ENCODE measurements at places on chromosomes 3 and 15. TPM values are rescaled to one million over a fixed set of nuclear protein-coding genes. Genes with fewer than 3 reads are reported as not detected.

- no peaks in the 10 kb centered on the region for H3K4me1 ChIP-seq
- H3K27me3 ChIP-seq: peaks cover 5% of the 10 kb centered on the region
- no peaks in the 10 kb centered on the region for H3K36me3 ChIP-seq
- no peak overlapping the region for H3K27ac ChIP-seq
These were observed 133.0 kb upstream of the SNTN start for GRCh38 chr3:63519426-63519825.

DNA sequence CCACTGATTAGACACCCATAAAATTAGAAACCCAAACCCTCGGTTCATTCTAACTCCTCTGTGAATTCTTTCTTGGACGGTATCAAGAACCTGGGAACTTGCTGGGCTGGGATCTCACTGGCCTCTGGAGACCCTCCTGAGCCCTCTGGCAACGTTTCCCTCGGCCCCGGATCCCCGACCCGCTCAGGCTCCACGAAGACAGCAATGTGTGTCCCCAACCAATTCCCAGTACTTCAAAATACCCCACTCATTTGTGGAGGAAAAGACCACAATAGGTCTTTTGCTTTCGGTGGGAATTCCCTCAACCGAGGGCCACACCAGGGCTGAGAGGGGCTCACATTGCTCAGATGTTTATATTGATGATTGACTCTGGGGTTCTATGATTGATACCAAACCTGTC, 117.9 kb upstream of the PRR20G start:
- peaks cover 20% of the 10 kb centered on the region for H3K27me3 ChIP-seq
- DNase-seq: no peak
- no peak overlapping the region for H3K4me3 ChIP-seq

DNA sequence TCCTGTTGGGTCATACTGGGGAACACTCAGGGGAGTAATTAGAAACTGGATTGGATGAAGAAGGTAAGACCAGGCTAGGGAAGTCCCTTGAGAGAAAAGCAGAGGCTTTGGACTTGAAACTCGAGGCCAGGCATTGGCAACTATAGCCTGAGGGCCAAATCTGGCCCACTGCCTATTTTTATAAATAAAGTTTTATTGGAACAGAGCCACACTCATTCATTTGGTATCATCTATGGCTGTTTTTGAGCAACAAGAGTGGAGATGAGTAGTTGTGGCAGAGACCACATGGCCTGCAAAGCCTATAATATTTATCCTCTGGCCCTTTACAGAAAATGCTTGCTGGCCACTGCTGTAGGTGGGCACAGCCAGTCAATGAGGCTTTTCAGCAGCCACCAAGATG, 301.4 kb downstream of the UACA start:
- H3K27ac ChIP-seq: no peak overlapping the region
- H3K27me3 ChIP-seq: peaks cover 54% of the 10 kb centered on the region
- H3K4me3 ChIP-seq: no peak overlapping the region
- DNase-seq: no peak

- peaks cover 17% of the 10 kb centered on the region for H3K4me1 ChIP-seq
- no peaks in the 10 kb centered on the region for H3K27me3 ChIP-seq
- H3K4me3 ChIP-seq: no peak overlapping the region
- H3K36me3 ChIP-seq: no peaks in the 10 kb centered on the region
These were observed 63.8 kb downstream of the FRMD4B start for GRCh38 chr3:69322158-69322509.

- no peak overlapping the region for H3K4me3 ChIP-seq
- no peak for DNase-seq
- no peak overlapping the region for H3K27ac ChIP-seq
- H3K36me3 ChIP-seq: peaks cover 8% of the 10 kb centered on the region
- no peaks in the 10 kb centered on the region for H3K27me3 ChIP-seq
These were observed 14.3 kb upstream of the IL20RB start for GRCh38 chr3:136943436-136943835.

DNA sequence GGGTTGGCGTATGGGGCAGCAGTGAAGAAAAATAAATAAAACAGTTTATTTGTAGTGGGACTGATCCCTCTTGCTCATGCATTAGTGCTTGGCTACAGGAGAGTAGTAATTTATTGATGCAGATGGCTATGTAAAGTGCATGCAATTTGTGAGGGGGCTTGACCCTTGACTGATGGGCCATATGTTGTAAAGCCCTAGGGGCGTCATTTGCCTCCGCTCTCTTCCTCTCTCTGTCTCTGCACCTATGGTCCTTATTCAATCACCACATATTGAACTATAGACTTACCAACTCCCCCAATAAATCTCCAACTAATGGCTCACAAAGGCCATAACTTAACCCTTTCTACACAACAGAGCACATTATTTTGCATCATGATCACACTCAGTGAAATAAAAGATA, 227.7 kb downstream of the ROBO2 start:
- no peak for DNase-seq
- H3K27ac ChIP-seq: no peak overlapping the region
- no peaks in the 10 kb centered on the region for H3K4me1 ChIP-seq
- H3K27me3 ChIP-seq: no peaks in the 10 kb centered on the region
- H3K4me3 ChIP-seq: no peak overlapping the region

DNA sequence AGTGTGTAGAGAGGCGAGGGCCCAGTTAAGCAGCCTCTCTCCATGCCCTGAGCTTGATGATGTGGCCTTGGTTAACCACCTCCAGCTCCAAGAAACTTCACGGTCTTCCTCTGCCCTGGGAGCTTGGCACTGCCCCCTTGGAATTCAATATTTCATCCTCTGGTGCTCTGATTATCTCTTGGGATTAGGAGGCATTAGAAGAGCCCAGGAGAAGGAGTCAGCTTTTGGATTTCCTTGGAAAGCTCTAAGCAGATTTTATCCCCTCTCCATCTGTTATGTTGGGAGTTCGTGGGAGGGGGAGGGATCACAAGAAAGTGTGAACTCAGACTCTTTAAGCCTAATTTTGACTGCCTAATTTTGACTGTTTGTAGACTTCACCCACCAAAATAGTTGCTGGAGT, 132.7 kb upstream of the AGBL1 start:
- DNase-seq: no peak
- H3K4me1 ChIP-seq: no peaks in the 10 kb centered on the region
- H3K36me3 ChIP-seq: no peaks in the 10 kb centered on the region
- H3K4me3 ChIP-seq: no peak overlapping the region

GRCh38 chr3:128317698-128318231, 148.9 kb downstream of the DNAJB8 start:
- no peak overlapping the region for H3K4me3 ChIP-seq
- peaks cover 3% of the 10 kb centered on the region for H3K36me3 ChIP-seq
- H3K27ac ChIP-seq: no peak overlapping the region
- DNase-seq: no peak
- H3K27me3 ChIP-seq: no peaks in the 10 kb centered on the region
- H3K4me1 ChIP-seq: peaks cover 3% of the 10 kb centered on the region

GRCh38 chr3:14262212-14262611, 83.6 kb downstream of the LSM3 start:
- H3K27me3 ChIP-seq: peaks cover 7% of the 10 kb centered on the region
- no peak overlapping the region for H3K4me3 ChIP-seq
- no peaks in the 10 kb centered on the region for H3K36me3 ChIP-seq
- peaks cover 13% of the 10 kb centered on the region for H3K4me1 ChIP-seq
- DNase-seq: no peak

- H3K36me3 ChIP-seq: no peaks in the 10 kb centered on the region
- DNase-seq: no peak
- H3K4me3 ChIP-seq: no peak overlapping the region
- H3K4me1 ChIP-seq: no peaks in the 10 kb centered on the region
- H3K27ac ChIP-seq: no peak overlapping the region
These were observed 299.2 kb upstream of the POU1F1 start for GRCh38 chr3:87575550-87575949.

DNA sequence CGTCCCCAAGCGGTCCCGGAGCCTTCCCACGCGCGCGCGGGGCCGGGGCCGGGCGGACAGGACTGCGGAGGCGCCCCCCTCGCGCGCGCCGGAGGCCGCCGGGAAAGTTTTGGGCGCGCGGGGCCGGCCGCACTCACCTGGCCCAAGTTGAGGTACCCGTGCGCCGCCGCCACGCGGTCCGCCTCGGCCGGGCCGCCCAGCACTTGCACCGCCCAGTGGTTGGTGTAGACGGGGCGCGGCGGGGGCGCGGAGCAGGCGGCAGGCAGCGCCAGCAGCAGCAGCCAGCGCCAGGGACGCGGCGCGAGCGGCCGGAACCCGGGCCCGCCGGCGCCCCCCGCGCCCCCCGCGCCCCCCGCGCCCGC, 289 bp downstream of the PCSK6 start:
- no peak overlapping the region for H3K27ac ChIP-seq
- no peak overlapping the region for H3K4me3 ChIP-seq
- peaks cover 2% of the 10 kb centered on the region for H3K4me1 ChIP-seq
- DNase-seq: no peak
- no peaks in the 10 kb centered on the region for H3K36me3 ChIP-seq

TMEM212 gene
- not detected for total RNA-seq

DNA sequence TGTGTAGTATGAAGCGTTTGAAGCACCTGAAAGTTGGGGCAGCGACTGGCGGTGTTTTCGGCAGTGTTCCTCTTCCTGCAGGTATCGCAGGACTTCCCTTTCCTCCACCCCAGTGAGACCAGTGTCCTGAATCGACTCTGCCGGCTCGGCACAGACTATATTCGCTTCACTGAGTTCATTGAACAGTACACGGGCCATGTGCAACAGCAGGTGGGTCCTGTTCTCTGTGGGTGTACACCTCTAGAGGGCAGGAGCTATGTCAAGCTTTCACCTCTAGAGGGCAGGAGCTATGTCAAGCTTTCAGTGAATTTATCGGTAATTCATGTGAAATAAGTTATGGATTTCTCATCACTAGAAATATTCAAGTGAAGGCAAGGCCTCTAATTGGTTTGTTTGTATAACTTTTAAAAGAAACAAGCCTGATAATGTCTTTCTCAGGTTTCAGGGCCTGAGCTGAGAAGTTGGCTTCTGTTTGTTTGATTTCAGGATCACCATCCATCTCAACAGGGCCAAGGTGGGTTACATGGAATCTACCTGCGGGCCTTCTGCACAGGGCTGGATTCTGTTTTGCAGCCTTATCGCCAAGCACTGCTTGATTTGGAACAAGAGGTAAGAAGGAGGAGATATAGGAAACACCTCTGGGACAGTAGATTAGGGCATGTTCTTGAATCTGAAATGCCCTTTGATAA, 5.3 kb downstream of the TUBGCP4 start:
- peaks cover 16% of the 10 kb centered on the region for H3K4me1 ChIP-seq
- peaks cover 9% of the 10 kb centered on the region for H3K36me3 ChIP-seq
- H3K4me3 ChIP-seq: no peak overlapping the region
- DNase-seq: no peak
- H3K27ac ChIP-seq: no peak overlapping the region
- no peaks in the 10 kb centered on the region for H3K27me3 ChIP-seq

- H3K4me1 ChIP-seq: peaks cover 35% of the 10 kb centered on the region
- H3K36me3 ChIP-seq: no peaks in the 10 kb centered on the region
- H3K27me3 ChIP-seq: no peaks in the 10 kb centered on the region
- H3K27ac ChIP-seq: peak overlapping the region; percentile 95
These were observed 2.2 kb upstream of the PGPEP1L start for GRCh38 chr15:99009741-99010330.

- H3K4me1 ChIP-seq: peaks cover 11% of the 10 kb centered on the region
- no peaks in the 10 kb centered on the region for H3K36me3 ChIP-seq
- peaks cover 10% of the 10 kb centered on the region for H3K27me3 ChIP-seq
- DNase-seq: no peak
These were observed 47.4 kb upstream of the MITF start for GRCh38 chr3:69691860-69692259.

CCDC54 gene
- total RNA-seq: not detected

BFSP2 gene
- not detected for total RNA-seq

- H3K27me3 ChIP-seq: no peaks in the 10 kb centered on the region
- H3K4me3 ChIP-seq: no peak overlapping the region
- no peak for DNase-seq
- H3K36me3 ChIP-seq: no peaks in the 10 kb centered on the region
- no peak overlapping the region for H3K27ac ChIP-seq
These were observed 106.2 kb upstream of the UBE3A start for GRCh38 chr15:25545017-25545416.

ASB14 gene
- not detected for total RNA-seq

EIF4E3 gene
- total RNA-seq: 12.4 TPM

DNA sequence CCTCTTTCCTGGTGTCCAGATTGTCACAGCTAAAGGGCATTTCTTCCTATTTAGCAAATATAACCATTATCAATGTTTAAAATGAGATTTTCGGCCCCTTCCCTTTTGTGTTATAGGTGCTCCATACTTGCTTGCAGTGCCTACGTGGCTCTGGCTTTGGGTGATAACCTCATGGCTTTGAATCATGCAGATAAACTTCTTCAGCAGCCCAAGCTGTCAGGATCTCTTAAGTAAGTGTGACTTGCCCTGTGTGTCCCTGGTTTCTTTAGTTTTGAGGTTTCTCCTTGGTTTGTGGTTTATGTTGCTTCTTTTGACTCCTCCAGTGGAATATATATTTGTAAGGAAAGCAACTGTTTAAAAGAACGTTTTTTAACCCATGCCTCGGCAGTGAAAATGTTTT, 58.5 kb upstream of the TRIM71 start:
- no peak overlapping the region for H3K4me3 ChIP-seq
- peaks cover 10% of the 10 kb centered on the region for H3K4me1 ChIP-seq
- no peak overlapping the region for H3K27ac ChIP-seq
- H3K27me3 ChIP-seq: no peaks in the 10 kb centered on the region
- peaks cover 10% of the 10 kb centered on the region for H3K36me3 ChIP-seq

DNA sequence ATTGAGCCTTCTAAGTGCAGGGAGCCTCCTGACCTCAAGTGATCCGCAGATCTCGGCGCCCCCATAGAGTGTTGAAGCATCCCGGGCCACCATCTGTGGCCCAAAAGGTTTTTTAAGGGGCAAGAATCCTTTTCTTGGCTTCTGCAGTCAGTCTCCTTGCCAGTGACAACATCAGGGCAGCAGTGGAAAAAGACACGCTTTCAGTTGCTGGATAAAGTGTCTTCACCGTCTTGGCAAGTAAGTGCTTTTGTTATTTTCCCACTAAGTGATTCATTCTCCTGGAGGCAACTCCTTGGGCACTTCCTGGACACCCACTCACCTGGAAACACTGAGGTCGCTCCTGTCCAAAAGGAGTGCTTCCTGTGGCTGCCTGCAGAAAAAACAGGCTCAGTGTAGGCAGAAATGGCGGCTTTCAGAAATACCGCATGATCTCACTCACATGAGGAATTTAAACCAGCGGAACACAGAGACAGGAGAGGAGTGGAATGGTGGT, 71.7 kb upstream of the ABHD2 start:
- peaks cover 50% of the 10 kb centered on the region for H3K4me1 ChIP-seq
- peak overlapping the region; percentile 21 for H3K4me3 ChIP-seq
- DNase-seq: no peak
- H3K36me3 ChIP-seq: peaks cover 4% of the 10 kb centered on the region
- no peaks in the 10 kb centered on the region for H3K27me3 ChIP-seq

DNA sequence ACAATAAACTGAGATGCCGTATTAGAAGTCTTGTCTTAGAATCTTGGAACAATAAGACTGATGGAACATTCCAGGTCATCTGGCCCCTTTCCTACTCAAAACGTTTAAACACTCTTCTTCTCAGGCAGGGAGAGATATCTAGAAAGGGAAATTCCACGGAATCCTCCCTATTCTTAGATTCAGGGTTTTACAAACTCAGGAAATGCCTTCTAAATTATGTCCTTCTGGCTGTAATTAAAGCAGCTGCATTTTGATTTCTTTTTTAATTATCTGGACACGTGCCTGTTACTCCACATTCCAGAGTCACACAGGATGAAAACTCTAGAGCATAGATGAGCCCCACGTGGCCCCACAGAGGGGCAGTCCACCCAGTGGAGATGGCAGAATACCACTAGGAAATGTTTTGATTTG, 41.5 kb upstream of the MTMR10 start:
- H3K4me1 ChIP-seq: peaks cover 32% of the 10 kb centered on the region
- H3K27me3 ChIP-seq: no peaks in the 10 kb centered on the region
- H3K27ac ChIP-seq: peak overlapping the region; percentile 66
- no peak overlapping the region for H3K4me3 ChIP-seq
- DNase-seq: no peak

ST3GAL6 gene
- not detected for total RNA-seq

All from chondrocyte (in vitro differentiated cells).